ENCODE measurements at places on chromosomes 1 and 21. TPM values are rescaled to one million over a fixed set of nuclear protein-coding genes. Genes with fewer than 3 reads are reported as not detected.
A peak's percentile ranks its signal among the peaks of the same experiment; 100 is the strongest.

Gene FCRL5
- 0.80 TPM for total RNA-seq

Gene FMO2
- total RNA-seq = 0.61 TPM

Gene SH3BGR
- total RNA-seq = 3.0 TPM

Gene ARHGEF16
- total RNA-seq = 1.4 TPM

Gene CYP4B1
- 1.1 TPM for total RNA-seq

Gene OPRD1
- total RNA-seq = 0.05 TPM

Gene ZBTB17
- 30.7 TPM for total RNA-seq

Gene PRR9
- total RNA-seq = 0.33 TPM

Gene VAV3
- 15.8 TPM for total RNA-seq

Gene FTCD
- total RNA-seq = 0.09 TPM

Gene FCMR
- 38.9 TPM for total RNA-seq

Gene ZSWIM5
- 0.24 TPM for total RNA-seq

Gene KDF1
- total RNA-seq = 2.5 TPM

Gene LRRIQ3
- total RNA-seq = 1.4 TPM

Gene BLACAT1
- total RNA-seq = 0.05 TPM

Gene HTR6
- total RNA-seq = not detected

GRCh38 chr1:9717193-9718005 lies 65.9 kb downstream of the PIK3CD start:
- DNase-seq = peak; percentile 90
- H3K4me1 ChIP-seq = peaks cover 76% of the 10 kb centered on the region
- peak overlapping the region; percentile 75 for H3K4me3 ChIP-seq
- H3K27ac ChIP-seq = peak overlapping the region; percentile 94

DNA sequence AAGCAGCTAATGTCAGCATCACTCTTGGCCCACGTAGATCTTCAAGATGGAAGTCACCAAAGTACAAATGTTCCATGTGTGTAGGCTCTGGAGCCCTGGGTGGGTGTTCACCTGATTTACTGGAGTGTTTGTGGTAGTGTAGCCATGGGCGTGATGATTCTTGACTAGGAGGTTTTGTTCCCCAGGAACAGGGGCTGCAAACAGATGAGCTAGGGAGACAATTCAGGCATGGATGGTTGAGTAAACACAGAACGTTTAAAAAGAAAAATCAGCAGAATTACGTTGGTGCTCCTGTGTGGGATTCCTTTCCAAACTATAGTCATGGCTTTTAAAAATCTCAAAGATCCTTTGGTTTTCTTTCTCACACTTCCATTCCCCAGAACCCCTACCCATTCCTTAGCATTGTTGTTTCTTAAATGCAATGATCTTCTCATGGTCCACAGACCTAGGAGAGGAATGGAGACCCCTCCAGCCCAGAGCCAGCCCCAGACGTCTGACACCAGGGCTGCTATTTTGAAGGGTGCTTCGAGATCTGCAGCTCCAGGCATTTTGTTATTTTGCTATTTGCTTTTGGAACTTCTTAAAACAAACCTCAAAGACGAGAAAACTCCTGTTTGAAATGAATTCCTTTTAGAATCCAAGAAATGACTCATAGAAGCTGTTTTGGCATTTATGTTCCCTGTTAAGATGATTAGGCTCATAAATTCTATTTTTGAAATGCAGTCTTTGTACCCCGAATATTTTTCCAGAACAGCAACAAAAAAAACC lies 115.1 kb downstream of the ETS2 start:
- DNase-seq = no peak
- H3K4me3 ChIP-seq = no peak overlapping the region
- peak overlapping the region; percentile 28 for H3K27ac ChIP-seq

DNA sequence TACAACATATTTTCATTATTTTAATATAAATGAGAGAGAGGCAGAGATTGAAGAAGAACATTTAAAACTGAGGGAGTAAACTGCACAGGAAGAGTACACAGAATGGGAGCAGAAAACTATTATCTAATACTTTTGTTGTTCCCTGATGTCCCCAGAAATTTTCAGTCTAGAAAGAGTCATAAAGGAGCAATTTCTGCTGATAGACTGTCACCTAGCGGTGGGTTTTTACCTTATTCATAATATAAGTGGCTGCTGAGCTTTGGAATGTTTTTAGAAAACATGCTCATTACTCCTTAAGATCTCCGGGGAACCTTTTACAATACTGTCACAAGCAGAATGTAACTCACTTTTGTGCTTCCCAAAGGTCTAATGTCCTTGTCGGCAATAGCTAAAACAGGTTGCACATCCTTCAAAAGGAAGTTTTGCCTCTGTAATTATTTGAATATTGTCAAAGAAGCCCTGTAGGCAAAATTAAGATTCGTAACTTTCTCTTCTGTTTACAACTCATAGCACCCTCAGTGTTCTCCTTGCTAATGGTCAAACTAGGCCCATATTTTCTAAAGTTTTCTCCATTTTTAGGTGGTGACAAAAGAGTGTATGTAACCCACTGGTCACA lies 4.9 kb upstream of the NPL start:
- no peak overlapping the region for H3K27ac ChIP-seq
- no peaks in the 10 kb centered on the region for H3K36me3 ChIP-seq
- no peak overlapping the region for H3K4me3 ChIP-seq
- peaks cover 6% of the 10 kb centered on the region for H3K4me1 ChIP-seq
- H3K27me3 ChIP-seq = peaks cover 8% of the 10 kb centered on the region

DNA sequence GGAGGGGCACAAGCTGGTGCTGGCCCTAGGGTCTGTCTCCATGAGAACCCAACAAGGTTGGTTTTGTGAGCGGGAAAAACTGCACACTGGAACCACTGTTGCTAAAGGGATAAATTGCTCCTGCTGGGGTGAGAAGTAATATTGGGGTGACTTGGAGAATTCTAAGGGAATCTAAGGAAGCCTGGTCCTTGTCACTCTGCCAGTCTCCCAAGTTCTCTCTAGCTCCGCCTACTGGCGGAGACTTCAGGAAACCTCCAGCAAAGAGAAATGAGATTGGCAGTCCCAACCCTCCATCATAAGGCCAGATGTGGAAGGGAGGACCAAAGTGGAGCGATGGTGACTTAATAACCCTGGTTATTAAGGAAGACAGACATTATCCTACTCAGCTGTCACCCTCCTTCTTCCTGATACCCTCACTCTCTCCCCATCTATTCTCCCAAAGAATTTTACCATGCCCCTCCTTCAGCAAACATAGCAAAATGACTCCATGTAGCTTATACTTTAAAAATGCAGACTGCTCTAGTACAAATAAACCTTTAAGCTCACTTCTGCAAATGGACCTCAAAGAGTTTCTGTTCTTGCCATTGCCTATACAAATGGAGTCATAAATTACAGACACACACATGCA lies 2.7 kb downstream of the LCE1F start:
- no peaks in the 10 kb centered on the region for H3K4me1 ChIP-seq
- H3K27ac ChIP-seq = no peak overlapping the region
- no peak for DNase-seq
- H3K36me3 ChIP-seq = no peaks in the 10 kb centered on the region
- H3K4me3 ChIP-seq = no peak overlapping the region
- no peaks in the 10 kb centered on the region for H3K27me3 ChIP-seq

- DNase-seq = no peak
- no peaks in the 10 kb centered on the region for H3K4me1 ChIP-seq
- H3K4me3 ChIP-seq = no peak overlapping the region
- no peaks in the 10 kb centered on the region for H3K36me3 ChIP-seq
- H3K27ac ChIP-seq = no peak overlapping the region
Observed at GRCh38 chr1:2912424-2913061, 108.7 kb upstream of the ACTRT2 start.

- peak overlapping the region; percentile 73 for H3K4me3 ChIP-seq
- H3K4me1 ChIP-seq = peaks cover 28% of the 10 kb centered on the region
- H3K27ac ChIP-seq = no peak overlapping the region
Observed at GRCh38 chr1:115088871-115089419, 358 bp downstream of the TSPAN2 start.

- H3K4me1 ChIP-seq = peaks cover 64% of the 10 kb centered on the region
- H3K4me3 ChIP-seq = no peak overlapping the region
- no peaks in the 10 kb centered on the region for H3K36me3 ChIP-seq
- DNase-seq = no peak
- H3K27me3 ChIP-seq = no peaks in the 10 kb centered on the region
- peak overlapping the region; percentile 53 for H3K27ac ChIP-seq
Observed at GRCh38 chr1:109807402-109807801, 43.7 kb upstream of the EPS8L3 start.

- no peaks in the 10 kb centered on the region for H3K36me3 ChIP-seq
- H3K27ac ChIP-seq = no peak overlapping the region
- no peaks in the 10 kb centered on the region for H3K27me3 ChIP-seq
Observed at GRCh38 chr1:79322511-79323027, 316.0 kb upstream of the ADGRL4 start.

GRCh38 chr1:93708734-93709481 lies 27.3 kb upstream of the BCAR3 start:
- no peaks in the 10 kb centered on the region for H3K36me3 ChIP-seq
- H3K4me1 ChIP-seq = peaks cover 21% of the 10 kb centered on the region
- H3K4me3 ChIP-seq = no peak overlapping the region
- peaks cover 2% of the 10 kb centered on the region for H3K27me3 ChIP-seq
- no peak for DNase-seq

- no peaks in the 10 kb centered on the region for H3K4me1 ChIP-seq
- H3K4me3 ChIP-seq = peak overlapping the region; percentile 55
- H3K27ac ChIP-seq = peak overlapping the region; percentile 78
Observed at GRCh38 chr1:226108935-226109828, 46.7 kb downstream of the H3-3A start.

GRCh38 chr1:57066980-57067610 lies 101.3 kb upstream of the C8B start:
- H3K36me3 ChIP-seq = no peaks in the 10 kb centered on the region
- no peaks in the 10 kb centered on the region for H3K4me1 ChIP-seq

GRCh38 chr1:2617971-2618470 lies 14.8 kb downstream of the MMEL1 start:
- H3K36me3 ChIP-seq = no peaks in the 10 kb centered on the region
- no peak overlapping the region for H3K4me3 ChIP-seq
- H3K27ac ChIP-seq = no peak overlapping the region
- H3K4me1 ChIP-seq = no peaks in the 10 kb centered on the region
- no peaks in the 10 kb centered on the region for H3K27me3 ChIP-seq
- no peak for DNase-seq

DNA sequence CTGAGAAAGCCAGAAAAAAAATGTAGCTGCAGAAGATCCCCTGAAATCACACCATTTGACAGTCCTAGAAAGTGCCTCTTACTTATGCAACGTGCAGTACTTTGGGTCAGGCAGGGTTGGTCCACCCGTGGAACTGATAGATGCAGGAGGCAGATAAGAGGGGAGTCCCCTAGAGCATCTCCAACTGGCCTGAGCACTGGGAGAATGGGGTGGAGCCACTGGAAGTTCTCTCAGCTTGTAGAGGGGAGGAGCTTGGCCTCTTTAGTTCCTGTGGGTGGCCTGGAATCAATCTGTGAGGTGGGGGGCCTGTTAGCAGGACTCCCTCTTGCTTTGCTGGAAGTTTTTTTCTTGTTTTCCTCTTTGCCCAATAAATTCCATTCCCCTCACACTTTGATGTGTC lies 335.7 kb upstream of the NCAM2 start:
- no peak for DNase-seq
- H3K4me1 ChIP-seq = no peaks in the 10 kb centered on the region
- no peak overlapping the region for H3K27ac ChIP-seq
- no peaks in the 10 kb centered on the region for H3K36me3 ChIP-seq
- H3K4me3 ChIP-seq = no peak overlapping the region

DNA sequence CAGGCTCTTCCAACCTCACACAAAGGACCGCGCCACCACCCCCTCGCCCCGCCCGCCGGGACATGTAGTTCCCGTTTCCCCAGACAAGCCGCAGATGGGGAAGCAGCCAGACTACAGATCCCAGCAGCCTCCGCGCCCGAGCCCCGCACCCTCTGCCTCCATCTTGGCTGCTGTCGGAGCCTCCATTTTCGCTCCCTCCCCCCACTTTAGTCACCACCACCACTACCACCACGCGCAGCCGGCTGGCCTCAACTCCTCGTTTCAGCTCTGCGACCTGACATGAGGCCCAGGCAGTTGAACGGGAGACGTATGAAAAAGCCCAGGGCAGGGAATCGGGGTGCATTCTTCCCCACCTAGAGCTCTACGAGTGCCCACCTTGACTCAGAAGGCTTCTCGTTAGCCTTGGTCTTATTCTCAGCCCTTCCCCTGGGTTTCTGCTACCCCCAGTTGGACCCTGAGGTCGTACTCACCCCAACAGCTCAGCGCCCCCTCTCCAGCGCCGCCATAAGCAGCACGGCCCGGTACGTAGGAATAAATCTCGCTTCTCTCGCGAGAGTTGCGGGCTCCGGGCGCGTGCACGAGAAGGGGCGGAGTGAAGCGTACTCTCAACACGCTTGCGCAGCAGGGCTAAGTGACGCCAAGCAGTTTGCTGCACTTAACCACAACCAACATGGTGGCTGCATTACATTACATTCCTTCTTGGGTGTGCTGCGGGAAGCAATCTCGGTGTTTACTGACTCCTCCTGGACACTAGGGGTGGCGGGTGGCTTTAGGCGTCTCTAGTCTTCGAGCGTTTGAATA lies at the start of gene CSDE1:
CSDE1 (minus strand) TSS at position 530 of the 801 bp plus-strand sequence. CDS start 18,094 bp downstream, outside the sequence.
- peak; percentile 98 for DNase-seq
- peaks cover 5% of the 10 kb centered on the region for H3K36me3 ChIP-seq
- no peaks in the 10 kb centered on the region for H3K27me3 ChIP-seq
- peak within 1 kb of the TSS; percentile 100 for H3K27ac ChIP-seq
- H3K4me1 ChIP-seq = peaks cover 23% of the 10 kb centered on the region
- peak within 1 kb of the TSS; percentile 99 for H3K4me3 ChIP-seq

- H3K4me1 ChIP-seq = peaks cover 29% of the 10 kb centered on the region
- H3K27me3 ChIP-seq = no peaks in the 10 kb centered on the region
Observed at GRCh38 chr21:46636550-46637285, 1.2 kb downstream of the PRMT2 start.

GRCh38 chr1:41452704-41453290 lies 31.7 kb downstream of the EDN2 start:
- H3K4me3 ChIP-seq = no peak overlapping the region
- H3K27ac ChIP-seq = no peak overlapping the region
- DNase-seq = no peak
- no peaks in the 10 kb centered on the region for H3K4me1 ChIP-seq

All from thymus (tissue), 14 donors.